Activated CD4-positive, CD25-positive, alpha-beta regulatory T cell (primary cell): ENCODE measurements at places on chromosomes 16 and 17.

DNA sequence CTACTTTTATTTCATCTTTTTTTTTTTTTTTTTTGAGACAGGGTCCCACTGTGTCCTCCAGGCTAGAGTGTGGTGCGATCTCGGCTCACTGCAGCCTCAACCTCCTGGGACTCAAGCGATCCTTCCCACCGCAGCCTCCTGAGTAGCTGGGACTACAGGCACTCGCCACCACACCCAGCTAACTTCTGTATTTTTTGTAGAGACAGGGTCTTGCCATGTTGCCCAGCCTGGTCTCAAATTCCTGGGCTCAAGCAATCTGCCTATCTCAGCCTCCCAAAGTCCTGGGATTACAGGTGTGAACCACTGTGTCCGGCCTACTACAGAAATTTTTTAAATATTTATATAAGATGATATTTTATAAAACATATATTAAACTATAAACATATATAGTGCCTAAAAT lies 4.8 kb downstream of the MYO18A start:
- DNase-seq, result no peak

- DNase-seq, result no peak
Observed at GRCh38 chr16:22786691-22787090, 27.3 kb upstream of the HS3ST2 start.

GRCh38 chr16:67449336-67449735 lies 18.4 kb downstream of the HSD11B2 start:
- DNase-seq, result no peak

DNA sequence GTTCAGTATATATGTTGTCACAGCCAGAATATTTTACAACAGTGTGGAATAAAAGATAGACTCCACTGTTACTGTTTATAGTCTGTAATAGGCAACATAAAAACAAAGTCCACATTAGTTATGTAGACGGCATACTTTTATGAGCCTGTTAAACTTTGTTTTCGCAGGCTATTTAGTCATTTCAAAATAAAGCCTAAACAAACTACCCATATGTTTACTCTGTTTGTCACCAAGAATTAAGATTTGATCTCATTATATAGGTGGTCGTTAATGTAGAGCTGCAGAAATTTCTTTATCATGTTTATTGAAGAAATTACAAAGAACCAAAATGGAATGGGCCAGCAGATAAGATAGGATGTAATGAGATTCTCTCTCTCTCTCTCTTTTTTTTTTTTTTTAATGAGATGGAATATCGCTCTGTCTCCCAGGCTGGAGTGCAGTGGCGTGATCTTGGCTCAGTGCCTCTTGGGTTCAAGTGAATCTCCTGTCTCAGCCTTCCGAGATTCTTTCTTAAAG lies 943.8 kb upstream of the SOX9 start:
- DNase-seq, result no peak

DNA sequence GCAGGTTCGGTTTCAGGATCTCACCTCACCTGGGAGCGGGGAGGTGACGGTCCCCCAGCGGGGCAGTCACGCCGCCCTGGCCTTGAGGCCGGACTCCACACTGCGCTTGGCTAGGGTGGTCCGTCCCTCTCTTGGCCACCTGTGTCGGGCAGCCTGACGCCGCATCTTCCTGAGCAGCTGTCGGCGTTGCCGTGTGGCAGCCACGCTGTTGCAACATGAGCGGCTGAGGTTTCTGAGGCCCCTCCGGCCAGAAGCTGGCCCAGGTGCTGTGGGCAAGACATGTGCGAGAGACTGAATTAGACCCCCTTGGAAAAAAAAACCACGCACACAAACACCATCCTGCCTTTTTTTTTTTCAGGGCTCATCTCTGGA lies 49.2 kb downstream of the IRF8 start:
- no peak for DNase-seq

DNA sequence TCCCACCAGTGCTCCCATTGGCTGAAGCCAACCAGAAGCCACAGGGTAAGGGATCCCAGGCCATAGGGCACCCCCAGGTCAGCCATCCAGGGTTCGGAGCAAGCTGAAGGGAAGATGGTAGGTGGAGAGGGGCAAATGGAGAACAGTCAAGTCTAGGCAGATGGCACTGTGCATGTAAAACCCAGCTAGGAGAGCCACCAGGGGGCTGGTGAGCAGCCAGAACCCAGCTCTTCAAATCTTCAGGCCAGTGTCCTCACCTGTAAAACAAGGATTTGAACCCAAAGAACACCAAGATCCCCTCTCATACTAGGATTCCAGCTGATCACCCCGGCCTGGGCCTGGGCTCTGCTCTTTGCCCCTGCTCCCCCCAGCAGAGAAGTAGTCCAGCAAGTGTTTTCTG lies 43.5 kb downstream of the GINS3 start:
- no peak for DNase-seq

- DNase-seq, result no peak
Observed at GRCh38 chr17:35432176-35433074, at the start of gene SLFN12. Gene SLFN12, minus strand, starts transcription at chr17:35432500. Its CDS starts 9,472 bp downstream, at chr17:35423028.

DNA sequence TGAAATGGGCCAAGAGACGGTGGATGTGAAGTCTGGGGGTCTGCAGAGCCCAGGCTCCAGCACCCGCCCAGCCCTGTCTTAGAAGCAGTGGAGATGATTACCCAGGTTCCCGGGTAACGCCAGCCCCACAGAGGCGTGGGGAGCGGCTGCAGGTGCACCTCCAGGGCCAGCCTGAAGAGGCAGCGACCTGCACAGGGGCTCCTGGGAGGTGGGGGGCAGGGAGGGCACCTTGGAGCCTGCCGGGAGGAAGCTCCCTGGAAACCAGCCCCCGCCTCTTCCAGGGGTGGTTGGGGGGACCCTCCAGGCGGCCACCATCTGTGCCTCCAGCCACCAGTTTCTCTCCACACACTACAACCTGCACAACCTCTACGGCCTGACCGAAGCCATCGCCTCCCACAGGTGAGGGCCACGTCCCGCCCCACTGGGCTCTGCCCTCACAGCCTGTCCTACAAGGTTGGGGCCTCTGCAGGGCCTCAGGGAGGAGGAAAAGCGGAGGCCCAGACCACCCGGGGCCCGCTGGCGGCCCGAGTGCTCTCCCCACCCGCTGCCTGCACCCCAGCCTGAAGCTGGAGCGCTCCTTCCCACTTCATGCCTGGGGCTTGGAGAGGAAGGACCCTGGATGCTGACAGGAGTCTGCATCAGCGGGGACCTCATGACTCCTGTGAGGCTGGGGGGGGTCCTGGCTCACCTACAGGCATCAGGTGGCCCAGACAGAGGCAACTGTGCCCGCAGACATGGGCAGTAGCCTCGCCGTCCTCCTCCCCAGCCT lies 10.5 kb downstream of the GAA start:
- no peak for DNase-seq

DNA sequence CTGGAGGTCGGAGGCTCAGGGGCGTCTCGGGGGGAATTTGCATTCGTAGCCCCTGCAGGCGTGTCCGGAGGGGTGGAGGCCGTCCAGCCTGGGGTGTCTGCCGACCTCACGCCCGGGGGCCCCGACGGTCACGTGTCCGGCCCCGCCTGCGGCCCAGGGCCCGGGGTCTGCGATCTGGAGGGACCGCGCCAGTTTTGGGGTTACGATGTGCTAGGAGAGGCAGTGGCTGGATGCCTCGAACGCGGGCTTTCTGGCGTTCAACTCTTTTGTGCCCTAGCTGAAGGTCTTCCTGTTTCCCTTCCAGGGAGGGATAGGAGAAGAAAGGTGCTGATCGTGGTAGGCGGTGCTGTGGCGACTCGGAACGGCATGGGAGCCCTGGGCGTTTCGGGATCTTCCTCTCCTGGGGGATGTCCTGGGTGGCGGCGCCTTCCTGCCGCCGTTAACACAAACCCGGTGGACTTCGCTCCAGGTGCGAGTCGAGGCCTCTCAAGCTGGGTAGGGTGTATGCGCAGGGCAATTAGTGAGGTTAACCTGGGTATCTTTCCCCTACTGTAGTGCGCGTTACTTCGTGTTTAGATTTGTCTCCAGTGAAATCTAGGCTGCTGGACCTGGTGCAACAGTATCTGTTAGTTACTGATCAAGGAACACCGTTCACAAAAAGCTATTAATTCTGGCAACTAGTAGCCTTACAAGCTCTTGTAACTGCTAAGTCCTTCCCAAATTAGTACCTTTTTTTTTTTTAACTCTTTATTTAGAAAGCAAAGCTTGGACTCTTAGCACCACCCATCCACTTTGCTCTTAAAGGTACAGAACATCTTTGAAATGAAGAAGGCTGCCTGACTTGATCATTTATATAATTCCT lies 1.3 kb downstream of the AKAP1 start:
- no peak for DNase-seq

GRCh38 chr16:56481468-56482122 lies 30.2 kb downstream of the OGFOD1 start:
- DNase-seq, result no peak

DNA sequence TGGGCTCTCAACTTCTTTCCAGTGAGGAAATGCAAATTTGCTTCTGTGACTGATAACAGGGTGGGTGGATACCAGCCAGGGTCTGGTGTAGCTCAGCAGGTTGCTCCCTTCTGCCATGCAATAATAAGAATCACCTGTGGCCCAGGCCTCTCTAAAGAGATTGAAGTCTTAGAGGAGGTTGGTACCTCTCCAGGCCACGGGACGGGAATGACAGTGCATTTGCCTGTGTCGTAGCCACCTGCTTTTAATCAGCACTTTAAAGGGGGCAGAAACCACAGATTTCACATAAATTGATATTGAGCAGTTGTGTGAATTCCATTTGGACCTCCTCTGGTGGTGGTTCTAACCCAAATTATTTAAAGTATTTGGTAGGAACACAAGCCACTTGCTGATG lies 246.9 kb downstream of the PRKCA start:
- no peak for DNase-seq

DNA sequence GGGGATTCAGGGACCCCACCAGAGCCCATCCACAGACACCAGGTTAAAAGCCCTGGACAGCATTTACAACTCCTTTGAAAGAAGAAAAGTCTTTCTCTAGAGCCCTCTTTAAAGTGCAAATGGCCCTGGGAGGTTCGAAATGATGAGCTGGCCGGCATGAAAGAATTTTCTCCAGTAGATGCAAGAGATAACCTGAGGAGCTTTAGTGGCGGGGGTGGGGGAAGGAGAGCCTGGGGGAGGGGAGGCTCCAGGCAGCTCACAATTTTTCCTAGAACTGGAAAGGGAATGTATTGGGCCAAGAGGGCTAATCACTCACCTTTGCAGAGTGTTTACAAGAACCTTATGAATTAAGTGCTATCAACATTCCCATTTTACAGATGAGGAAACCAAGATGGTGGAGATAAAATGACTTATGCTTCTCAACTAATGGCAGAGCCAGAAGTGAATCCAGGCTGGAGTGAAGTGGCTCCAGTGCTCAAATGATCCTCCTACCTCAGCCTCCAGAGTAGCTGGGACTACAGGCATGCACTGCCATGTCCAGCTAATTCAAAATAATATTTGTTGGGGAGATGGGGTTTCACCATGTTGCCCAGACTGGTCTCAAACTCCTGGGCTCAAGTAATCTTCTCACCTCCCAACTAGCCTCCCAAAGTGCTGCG lies 4.2 kb upstream of the CDH1 start:
- DNase-seq, result no peak

- DNase-seq, result no peak
Observed at GRCh38 chr16:50613281-50613963, 65.2 kb downstream of the NKD1 start.

DNA sequence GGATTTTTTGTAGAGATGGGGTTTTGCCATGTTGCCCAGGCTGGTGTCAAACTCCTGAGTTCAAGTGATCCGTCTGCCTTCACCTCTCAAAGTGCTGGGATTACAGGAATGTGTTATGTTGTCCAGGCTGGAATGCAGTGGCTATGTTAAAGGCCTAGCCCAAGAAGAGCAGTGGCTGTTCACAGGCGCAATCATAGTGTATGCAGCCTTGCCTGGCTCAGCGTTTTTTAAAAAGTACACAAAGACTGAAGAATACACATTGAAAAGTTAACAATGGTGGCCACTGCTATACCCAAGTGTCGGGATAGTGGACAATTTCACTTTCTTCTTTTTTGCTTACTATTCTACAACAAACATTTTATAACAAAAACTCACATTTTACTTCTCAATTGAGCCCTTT lies 7.0 kb downstream of the DERL2 start:
- DNase-seq, result no peak

- DNase-seq, result no peak
Observed at GRCh38 chr16:76796416-76796815, 394.6 kb upstream of the MON1B start.

- DNase-seq, result no peak
Observed at GRCh38 chr16:228151-228851, 948 bp downstream of the LUC7L start.

GRCh38 chr17:11495613-11496012 lies 102.7 kb upstream of the DNAH9 start:
- no peak for DNase-seq

DNA sequence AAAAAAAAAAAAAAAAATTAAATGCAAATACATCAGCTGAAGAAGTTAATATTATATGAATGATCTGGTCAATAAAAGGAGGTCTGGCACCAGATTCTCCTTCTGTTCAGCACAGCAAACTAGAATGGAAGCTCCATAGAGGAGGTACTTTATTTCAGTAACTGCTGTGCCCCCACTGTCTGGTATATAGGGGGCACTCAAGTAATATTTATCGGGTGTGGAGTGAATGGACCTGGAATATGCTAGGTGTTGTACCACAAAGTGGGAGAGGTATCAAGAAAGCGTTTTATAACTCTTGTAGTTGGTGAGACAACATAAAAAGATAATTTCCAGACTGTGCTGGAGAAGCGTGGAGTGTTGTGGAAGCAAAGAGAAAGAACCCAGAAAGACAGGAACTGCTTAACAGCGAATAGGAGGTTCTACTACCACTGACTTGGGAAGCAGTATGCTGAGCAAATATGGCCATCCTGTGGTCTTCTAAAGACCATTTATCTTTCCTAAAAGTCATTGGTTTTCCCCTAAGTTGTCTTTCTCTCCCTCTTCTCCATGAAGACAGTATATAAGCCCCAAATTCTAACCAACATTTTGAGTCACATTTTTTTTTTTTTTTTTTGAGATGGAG lies 12.2 kb upstream of the PRKCA start:
- no peak for DNase-seq

- no peak for DNase-seq
Observed at GRCh38 chr17:29840884-29841283, 89.1 kb downstream of the SSH2 start.

GRCh38 chr17:56770427-56770826 lies 63.3 kb downstream of the C17orf67 start:
- no peak for DNase-seq

GRCh38 chr17:247767-248166 lies 66.3 kb upstream of the DOC2B start:
- DNase-seq, result no peak

GRCh38 chr16:57289391-57290257 lies 5.2 kb upstream of the PLLP start:
- no peak for DNase-seq

GRCh38 chr16:11071829-11072228 lies 127.5 kb downstream of the CLEC16A start:
- no peak for DNase-seq

- no peak for DNase-seq
Observed at GRCh38 chr17:1865252-1866037, 35.6 kb downstream of the RPA1 start.

- DNase-seq, result no peak
Observed at GRCh38 chr17:48122665-48123045, 15.1 kb downstream of the SNX11 start.

- DNase-seq, result no peak
Observed at GRCh38 chr16:31198207-31198882, 4.2 kb downstream of the PYCARD start.

GRCh38 chr17:63538693-63539595 lies 11.3 kb upstream of the DCAF7 start:
- DNase-seq, result no peak

- no peak for DNase-seq
Observed at GRCh38 chr17:77485089-77485833, 344.5 kb downstream of the SEC14L1 start.

- DNase-seq, result no peak
Observed at GRCh38 chr17:3903881-3904290, 11.0 kb upstream of the CAMKK1 start.
